ENCODE measurements at places on chromosomes 6 and 20.

GRCh38 chr20:62808211-62808865 is 3.7 kb downstream of the OGFR start:
- DNase-seq: no peak

DNA sequence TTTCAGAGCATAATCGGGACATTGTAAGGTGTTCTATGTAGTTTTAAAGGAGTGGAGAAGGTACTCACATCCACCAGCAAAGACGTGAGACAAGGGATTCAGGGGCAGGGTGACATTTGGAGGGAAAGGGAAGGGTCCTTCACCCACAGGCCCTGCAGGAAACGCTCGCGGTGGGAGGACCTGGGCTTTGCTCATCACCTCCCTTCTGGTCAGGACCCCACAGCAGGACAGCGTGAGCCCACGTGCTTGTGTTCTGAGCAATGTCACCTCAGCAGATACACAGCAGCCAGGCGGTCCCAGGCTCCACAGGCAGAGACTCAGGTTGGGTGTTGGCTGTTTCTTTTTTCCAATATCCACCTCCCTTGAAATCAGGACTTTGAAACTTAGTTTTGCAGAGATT is 27.5 kb downstream of the DLL1 start:
- DNase-seq: no peak

DNA sequence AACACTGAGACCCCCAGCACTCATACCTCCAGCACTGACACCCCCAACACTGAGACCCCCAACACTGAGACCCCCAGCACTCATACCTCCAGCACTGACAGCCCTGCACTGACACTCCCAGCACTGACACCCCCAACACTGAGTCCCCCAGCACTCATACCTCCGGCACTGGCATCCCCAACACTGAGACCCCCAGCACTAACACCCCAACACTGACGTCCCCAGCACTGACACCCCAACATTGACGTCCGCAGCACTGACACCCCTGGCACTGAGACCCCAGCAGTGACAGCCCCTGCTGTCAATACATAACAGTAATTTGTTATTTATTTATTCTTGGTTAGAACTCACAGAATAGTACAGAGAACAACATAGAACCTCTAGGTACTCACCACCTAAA is 58.0 kb downstream of the ERMARD start:
- DNase-seq: no peak

DNA sequence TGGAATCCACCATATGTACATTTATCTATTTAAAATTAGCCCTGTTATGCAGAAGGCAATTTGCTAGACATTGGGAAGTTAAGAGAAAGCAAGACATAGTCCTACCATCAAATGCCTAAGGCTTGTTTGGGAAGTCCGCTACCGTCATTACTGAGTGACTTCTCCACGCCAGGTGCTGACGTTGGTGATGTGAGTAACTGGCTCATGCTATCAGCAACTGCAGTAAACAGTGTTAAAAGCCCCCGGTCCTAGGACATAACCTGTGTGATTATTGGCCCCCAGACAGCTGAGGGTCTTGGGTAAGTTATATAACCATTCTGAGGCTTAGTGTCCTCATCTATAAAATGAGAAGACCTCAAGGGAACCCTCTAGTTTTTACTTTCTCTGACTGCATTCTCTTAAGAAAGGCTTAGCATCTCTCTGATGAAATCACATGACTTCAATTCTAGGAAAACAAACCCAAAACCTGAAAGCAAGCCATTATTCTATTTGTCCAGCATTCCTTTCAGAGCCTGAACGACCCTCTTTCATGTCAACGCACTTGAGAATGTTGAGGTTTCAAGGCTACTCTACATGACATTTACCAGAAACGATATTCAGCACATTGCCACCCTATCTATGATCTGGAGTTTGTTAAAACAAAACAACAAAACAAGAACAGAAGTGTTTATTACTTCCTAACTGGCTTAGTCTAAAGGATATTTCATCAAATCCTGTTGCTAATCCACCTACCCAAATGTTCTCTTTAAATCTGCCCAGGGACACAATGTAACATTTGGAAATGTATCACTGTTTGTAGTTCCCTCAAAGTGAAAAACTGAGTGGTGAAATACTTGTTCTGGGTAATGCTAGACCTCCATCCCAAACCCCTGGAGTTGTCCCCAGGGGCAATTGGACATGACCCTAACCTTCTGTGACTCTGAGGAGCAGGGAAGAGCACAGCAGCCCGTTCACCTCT is 133.8 kb downstream of the BTBD3 start:
- no peak for DNase-seq

DNA sequence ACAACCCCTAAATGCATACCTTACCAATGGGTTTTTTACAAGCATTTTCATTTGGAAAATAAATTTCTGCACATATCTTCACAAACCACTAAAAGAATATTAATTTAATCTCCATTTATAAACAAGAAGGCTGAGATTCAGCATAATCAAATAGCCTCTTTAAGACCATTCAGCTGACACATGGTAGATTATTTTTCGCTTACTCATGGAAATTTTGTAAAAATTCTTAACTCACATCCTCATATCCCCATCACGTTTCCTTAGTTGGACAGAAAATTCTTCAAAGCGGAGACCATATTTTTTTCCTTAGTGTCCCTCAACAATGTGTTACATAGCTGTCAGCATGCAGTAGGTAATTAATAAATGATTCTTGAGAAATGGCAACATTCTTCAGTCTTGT is 439.6 kb upstream of the PTCHD4 start:
- no peak for DNase-seq

GRCh38 chr6:1679031-1679687 is 69.4 kb downstream of the FOXC1 start:
- DNase-seq: no peak

DNA sequence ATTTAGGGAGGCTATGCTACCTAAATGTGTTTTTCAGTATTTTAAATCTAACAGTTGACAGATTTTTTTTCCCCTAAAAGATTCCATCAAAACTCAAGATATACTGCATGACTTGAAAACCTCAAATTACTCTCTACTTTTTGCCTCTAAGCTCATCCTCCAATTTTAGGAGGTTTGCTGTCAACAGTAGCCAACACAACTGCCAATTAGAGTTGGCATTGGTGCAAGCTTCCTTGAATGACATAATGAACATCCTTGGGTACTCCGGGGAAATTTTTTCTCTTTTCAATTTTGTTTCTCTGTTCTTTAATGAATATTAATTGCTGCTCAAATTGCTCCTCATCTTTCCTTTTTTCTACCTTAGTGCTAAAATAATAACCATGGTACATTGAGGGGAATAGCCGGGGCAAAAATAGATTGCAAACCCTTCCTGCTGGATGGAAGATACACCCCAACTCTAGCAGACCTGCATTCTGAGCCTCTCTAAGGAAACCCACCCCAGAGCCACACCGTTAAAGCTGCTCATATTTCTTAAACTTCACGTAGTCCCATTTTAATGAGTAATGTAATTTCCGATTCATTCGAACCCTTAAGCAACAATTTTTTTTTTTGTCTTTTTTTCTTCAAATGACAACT is 34.3 kb downstream of the SLC22A23 start:
- no peak for DNase-seq

DNA sequence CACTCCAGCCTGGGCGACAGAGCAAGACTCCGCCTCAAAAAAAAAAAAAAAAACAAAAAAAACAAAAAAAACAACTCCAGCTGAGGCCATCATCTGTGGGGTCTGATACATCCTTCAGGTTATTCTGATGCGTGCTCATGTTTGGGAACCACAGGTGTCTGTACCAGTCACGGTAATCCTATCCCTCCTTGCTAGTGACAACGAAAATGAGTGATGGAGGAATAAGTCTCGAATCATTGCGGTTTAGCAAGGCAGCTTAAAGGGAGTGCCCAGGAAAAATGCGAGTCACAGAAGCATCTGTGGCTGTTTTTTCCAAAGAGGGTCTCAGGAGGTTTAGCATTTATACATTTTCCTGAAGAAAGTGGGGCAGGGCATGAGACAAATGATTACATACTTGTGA is 48.8 kb downstream of the MCUR1 start:
- no peak for DNase-seq

DNA sequence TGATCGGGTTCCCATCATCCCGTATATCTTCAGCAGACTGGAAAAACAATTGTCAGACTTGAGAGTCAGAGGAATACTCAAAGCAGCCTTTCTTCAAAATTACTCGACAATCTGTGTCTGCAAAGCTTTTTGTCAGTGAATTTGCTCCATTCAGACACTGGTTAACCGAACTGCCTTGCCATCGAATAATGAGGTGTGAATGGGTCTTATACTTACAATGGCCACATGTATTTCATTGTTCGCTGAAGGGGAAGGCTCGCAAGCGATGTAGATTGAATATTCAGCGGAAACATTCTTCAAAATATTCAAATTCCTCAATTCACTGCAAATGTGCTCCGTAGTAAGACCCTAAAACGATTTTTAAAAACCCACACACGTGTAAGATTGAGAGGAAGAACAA is 32.9 kb downstream of the JAG1 start:
- no peak for DNase-seq

- no peak for DNase-seq
Measured at GRCh38 chr6:16674801-16675392, 86.4 kb downstream of the ATXN1 start.

- no peak for DNase-seq
Measured at GRCh38 chr6:13872681-13873080, 52.1 kb upstream of the RNF182 start.

- DNase-seq: no peak
Measured at GRCh38 chr6:116812051-116812650, 16.7 kb downstream of the GPRC6A start.

DNA sequence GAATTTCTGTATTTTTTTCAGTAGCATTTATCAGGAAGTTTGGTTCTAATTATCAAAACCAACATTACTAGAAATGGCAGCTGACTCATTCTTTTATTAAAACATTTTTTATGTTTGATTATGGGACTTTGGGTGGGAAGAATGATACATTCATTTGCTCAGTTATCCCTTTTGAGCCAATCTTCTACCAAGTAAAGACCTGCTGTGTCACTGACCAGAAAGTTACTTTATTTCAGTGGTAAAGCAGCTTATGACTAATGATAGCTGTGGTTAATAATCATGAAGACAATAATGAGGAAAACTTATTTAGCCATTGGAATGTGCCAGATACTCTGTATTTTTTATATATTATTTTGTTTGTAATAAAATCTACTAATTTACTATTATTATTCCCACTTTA is 142.3 kb downstream of the FARS2 start:
- DNase-seq: no peak

- DNase-seq: no peak
Measured at GRCh38 chr20:6942266-6942665, 174.8 kb downstream of the BMP2 start.

- DNase-seq: no peak
Measured at GRCh38 chr20:10777710-10778109, 103.9 kb upstream of the JAG1 start.

GRCh38 chr6:46555129-46555528 is 63.9 kb upstream of the RCAN2 start:
- DNase-seq: no peak

DNA sequence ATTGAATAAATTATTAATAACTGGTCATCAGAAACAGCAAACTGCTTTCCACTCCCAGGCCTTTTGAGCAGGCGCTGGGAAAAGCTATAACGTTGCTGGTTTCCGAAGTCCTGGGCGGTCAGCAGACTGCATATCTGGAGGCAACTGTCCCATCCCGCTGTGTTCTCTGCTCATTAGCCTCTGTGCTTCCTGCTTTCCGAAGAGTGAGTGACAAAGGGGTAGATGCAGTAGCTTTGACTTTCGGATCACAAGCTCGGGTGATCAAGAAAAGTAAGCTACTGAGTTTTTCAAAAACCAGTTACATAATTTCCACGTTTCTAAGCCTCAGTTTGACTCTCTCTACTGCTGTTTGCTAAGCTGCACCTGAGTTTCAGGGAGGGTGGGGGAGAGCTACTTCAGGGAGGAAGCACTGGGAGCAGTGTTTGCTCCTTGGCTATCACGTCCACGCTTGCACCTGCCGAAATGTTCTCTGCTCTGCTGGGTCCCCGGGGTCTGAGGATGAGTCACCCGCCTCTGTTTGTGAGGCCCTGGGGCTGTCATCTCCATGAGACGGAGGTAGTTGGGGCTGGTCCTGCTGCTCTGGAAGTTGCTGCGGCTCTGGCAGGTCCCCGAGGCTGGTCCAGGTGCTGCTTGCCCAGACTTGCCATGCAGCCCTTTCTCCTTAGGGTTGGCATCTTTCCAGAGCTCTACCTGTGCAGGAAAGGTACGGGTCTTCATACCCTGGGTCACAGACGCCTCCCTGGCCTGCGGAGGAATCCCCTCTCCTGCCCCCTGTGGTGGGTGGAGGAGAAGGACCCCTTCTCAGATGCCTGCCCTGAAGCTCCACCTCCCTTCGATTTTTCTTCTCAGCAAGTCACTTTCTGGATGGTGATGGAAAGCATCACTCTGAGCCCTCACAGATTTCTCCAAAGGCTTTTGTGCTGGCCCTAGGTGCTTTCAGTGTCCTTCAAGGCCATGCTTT is 220.0 kb downstream of the QKI start:
- no peak for DNase-seq

Data from GF-D8 (cell line).